ENCODE measurements at places on chromosomes 5 and 9.
A peak's percentile ranks its signal among the peaks of the same experiment; 100 is the strongest.

DNA sequence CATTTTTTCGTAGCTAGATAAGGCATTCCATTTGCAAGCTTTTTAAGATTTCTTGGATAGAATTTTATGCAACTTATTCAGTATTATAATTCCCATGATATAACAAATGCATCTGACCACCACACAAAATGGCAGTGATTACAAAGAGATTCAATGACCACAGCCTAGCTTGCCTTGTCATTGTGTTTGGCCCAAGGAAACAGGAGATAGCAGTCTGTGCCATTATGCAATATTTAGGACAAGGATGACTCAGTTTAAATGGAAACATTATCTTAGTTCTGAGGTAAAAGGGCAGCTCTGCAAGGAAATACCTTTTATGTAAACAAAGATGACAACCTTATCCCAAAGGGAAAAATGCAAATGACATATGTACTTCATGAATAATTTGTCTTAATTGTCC, 89.8 kb downstream of the NUDT12 start:
- DNase-seq: no peak

- DNase-seq: no peak
Measured at GRCh38 chr9:20186823-20187222, 398.0 kb upstream of the SLC24A2 start.

- no peak for DNase-seq
Measured at GRCh38 chr5:141519605-141520565, 31.0 kb downstream of the PCDHGC5 start.

DNA sequence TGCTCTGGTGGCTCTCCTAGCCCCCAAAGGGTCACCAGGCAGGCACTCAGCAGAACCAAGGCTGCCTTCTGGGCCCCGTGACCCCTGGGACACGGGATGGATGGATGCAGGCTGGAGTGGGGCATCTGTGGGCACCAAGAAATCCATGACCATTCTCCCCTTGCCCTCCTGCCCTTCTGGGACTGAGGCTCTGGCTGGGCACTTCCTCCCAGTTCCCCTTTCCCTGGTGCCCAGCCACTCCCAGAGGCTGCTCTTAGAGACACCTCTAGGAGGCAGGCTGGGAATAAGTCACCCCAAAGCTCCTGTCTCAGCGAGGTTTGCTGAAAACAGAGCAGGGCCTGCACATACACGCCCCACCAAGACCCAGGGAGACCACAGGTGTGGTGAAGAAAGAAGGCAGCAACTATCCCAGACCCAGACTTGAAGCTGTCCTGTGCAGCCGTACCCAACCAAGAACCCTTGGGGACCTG, 943 bp downstream of the STING1 start:
- no peak for DNase-seq

GRCh38 chr5:128406803-128407202, 131.2 kb downstream of the FBN2 start:
- no peak for DNase-seq

- no peak for DNase-seq
Measured at GRCh38 chr5:146516151-146516475, at the start of gene GPR151. TSS of gene GPR151 (minus strand) at chr5:146516190. CDS start at chr5:146516113, 77 bp downstream.

- DNase-seq: no peak
Measured at GRCh38 chr5:142388696-142389095, 63.9 kb upstream of the SPRY4 start.

GRCh38 chr9:132559711-132560110, 22.7 kb upstream of the BARHL1 start:
- no peak for DNase-seq

- DNase-seq: no peak
Measured at GRCh38 chr5:157201857-157202256, 21.2 kb downstream of the ITK start.

GRCh38 chr5:7802855-7803254, 48.1 kb downstream of the CFAP90 start:
- DNase-seq: no peak

DNA sequence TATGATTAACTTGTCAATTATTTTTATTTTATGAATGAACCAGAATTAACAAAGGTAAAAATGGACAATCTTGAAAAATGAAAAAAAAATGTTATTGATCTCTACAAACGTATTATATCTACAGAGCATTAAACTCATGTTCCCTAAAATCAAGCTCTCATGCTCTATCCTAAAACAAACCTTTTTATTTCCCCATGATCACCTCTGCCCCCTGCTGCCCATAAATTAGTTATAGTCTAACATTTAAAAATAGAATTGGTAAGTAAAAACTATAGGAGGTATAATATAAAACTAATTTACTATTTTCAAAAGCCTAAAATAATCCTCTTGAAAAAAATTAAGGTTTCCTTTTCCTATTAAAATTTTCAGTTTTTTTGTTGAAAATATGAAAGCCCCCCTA, 168.0 kb upstream of the POU5F2 start:
- no peak for DNase-seq

GRCh38 chr9:130138171-130138653, 34.0 kb upstream of the NCS1 start:
- no peak for DNase-seq

GRCh38 chr5:74337254-74337983, 303.1 kb downstream of the ENC1 start:
- no peak for DNase-seq

DNA sequence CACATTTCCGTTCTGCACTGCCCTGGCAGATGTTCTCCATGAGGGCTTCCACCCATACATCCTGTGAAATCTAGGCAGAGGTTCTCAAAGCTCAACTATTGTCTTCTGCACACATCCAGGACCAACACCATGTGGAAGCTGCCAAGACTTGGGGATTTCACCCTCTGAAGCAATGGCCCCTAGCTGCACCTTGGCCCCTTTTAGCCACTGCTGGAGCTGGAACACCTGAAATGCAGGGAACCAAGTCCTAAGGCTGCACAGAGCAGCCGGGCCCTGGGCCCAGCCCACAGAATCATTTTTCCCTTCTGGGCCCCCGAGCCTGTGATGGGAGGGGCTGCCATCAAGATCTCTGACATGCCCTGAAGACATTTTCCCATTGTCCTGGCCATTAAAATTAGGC, 228.7 kb downstream of the ANXA1 start:
- no peak for DNase-seq

DNA sequence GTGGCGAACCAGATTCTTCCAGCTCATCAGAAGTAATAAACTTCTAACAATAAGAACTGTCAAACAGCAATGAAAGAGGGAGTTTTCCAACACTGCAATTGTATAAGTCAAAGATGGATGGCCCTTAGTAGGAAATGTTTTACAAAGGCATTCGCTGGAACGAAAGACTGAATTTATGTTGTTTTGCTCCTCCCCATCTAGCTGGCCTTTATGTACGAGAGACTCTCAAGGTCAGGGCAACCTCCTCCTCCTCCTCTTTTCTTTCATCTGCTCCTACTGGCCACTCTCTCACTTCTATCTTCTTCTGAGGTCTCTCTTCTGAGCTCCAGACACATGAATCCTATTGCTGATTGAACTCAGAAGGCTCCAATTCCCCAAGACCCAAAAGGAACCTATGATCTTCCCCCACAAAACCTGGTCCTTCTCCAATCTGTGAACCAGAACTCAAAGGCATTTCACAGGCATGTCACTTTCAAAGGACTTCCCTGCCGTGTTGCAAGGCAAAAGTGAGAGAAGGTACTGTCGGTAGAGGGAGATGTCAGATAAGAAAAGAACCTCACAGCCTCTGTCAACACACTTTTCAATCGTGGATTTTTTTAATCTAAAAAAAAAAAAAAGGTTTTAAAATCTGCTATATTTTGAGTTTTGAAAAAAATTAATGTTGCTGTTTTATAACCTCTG, 28.5 kb upstream of the PUM3 start:
- no peak for DNase-seq

DNA sequence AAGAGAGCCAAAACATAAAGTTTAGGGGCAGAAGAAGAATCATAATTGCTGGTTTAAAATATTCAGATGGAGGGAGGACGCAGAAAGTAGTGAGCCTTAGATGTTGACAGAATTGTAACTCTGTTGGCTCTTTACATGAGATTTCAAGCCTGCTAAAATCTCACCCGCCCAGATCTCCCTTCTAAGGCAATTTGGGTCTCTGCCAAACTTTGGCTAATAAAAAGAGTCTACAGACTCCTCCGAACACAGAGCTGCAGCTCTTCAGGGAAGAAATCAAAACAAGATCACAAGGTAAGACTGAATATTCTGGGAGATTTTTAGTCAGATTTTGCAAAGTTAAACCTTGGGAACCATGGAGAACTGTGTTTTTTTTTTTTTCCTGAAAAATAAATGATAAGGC, at the start of gene IL33:
Gene IL33 (plus strand): TSS at position 246 of the 400 bp plus-strand sequence. CDS start 25,888 bp downstream, outside the sequence.
- DNase-seq: no peak

DNA sequence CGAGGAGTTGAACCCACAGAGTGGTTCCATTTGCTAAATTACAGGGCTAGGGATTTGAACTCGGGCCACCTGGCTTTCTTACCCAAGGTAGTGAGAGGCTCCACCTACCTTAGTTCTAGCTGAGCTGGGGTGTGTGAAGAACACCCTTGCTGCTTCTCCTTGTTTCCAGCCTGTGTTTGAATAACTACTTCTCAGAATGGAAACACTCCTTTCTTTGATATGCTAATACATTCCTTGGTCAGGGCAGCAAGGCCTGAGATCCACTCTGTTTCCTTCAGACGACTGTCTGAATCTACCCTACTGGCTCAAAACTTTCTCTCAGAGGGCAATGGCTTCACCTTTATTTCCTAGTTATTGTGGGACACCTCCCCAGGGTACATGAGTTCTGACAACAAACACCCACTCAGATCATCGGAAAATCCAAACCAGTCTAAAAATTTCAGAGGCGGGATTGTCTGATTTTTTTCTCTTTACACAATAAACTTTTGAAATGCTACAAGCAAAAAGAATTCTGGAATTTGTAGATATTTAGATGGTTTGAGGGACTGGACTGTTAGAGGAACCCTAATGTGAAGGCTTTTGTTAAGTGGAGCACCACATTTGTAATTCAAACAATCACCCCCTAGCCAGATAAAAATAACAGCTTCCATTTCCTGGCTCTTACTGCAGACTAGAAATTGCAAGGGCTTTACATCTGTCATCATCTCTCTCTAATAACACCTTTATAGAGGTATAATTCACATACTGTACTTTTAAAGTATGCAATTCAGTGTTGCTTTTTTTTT, 4.0 kb upstream of the ATP6V1G1 start:
- DNase-seq: no peak

DNA sequence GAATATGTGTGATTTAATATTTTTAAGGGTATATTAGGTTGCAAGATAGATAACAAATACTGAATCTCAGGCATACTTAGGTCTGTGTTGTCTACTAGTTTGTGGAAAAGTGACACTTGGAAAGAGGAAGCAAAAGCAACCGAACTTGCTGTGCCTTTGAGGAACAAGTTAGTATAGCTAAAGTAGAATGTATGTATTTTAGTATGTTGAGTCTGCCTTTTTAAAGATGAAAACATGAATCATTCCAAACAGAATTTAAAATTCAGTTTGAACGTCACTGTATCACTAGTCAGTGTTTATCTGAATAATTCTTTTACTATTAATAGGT, 12.9 kb downstream of the TLE4 start:
- no peak for DNase-seq

DNA sequence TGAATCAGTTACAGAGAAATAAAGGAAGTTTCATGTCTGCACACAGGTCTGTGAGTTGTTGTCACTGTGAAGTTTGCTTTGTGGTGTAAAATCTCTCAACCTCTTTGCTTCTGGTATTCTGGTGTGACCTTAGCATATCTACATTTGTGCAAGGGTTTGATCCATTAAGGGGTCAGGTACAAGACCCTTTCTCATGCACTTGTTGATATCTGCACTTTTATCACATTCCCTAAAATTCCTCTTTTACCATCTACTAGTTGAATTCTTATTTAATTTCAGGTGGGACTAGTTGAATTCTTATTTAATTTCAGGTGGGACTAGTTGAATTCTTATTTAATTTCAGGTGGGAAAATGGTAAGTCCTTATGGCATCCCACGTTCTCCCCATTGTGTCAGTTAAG, 306.7 kb upstream of the ZNF608 start:
- DNase-seq: no peak

GRCh38 chr5:5857396-5857795, 434.9 kb downstream of the ICE1 start:
- DNase-seq: no peak

DNA sequence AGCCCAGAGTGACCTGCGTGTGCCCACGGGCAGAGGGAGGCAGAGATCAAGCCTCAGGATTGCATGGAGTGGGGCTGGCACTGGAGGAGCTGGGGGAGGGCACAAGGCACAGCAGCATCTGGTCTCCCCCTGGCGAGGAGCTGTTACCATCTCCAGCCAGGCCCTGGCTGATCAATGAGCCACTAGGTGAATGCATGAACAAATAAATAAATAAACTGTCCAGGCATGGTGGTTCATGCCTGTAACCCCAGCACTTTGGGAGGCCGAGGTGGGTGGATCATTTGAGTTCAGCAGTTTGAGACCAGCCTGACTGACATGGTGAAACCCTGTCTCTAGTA, 14.3 kb upstream of the PSMB7 start:
- DNase-seq: no peak

DNA sequence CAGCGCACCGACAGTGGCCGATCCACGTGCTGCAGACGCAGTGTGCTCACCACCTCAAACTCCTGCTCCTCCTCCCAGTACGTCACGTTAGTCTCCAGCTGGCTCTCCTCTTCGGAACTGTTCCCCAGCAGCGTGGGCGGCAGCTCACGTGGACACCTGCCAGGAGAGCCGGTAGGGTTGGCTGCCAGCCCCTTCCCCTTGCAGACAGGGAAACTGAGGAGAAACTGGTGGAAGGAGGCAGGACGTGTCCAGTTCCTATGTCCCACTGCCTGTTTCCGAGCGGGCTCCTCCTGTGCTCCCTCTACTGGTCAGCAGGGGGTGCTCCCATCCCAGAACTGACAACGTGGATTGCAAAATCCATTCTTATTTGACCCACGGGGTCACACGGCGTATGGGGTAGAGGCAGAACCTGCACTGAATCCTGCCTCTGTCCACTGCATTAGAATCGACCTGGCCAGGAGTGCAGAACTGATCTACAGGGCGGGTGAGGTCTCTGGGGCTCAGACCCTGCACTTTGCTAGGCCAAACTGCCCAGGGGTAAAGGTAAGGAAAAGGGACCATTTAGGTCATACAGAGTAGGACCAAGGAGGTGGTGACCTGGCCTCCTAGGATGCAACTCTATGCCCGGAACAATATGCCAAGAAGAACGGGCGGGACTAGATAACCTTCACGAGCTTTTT, 25.7 kb downstream of the PDGFRB start:
- peak; percentile 44 for DNase-seq
